ENCODE measurements at places on chromosomes 2 and 18. TPM values are rescaled to one million over a fixed set of nuclear protein-coding genes. Genes with fewer than 3 reads are reported as not detected.

AQP12A gene
- total RNA-seq, result not detected

GRCh38 chr18:24683925-24684324 is 223.5 kb downstream of the HRH4 start:
- no peak for DNase-seq

- DNase-seq, result no peak
These were observed 75.4 kb downstream of the CERKL start for GRCh38 chr2:181581534-181581933.

GRCh38 chr2:109558076-109558882 is 55.5 kb downstream of the SEPTIN10 start:
- no peak for DNase-seq

DNA sequence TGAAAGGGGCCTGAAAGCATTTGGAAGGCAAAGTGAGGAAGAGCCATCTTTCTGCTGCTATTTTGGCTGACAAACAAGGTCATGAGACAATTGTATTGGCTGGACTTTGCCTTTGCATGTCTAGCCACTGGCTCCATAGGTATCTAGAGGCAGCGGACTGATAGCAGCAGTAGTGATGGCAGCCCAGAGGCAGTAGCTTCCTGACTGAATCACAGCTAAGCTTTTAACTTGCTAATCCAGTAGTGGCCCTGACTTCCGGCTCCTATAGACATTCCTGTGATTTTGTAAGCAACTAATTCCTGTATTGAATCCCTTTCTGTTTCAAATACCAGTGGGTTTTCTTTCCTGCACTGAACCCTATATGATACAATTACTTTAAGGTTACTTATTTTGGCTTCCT is 69.8 kb upstream of the PDE1A start:
- no peak for DNase-seq

- no peak for DNase-seq
These were observed 11.5 kb downstream of the SPRED2 start for GRCh38 chr2:65420712-65421431.

TDRD15 gene
- not detected for total RNA-seq

All from dorsolateral prefrontal cortex (tissue), 122 donors.